ENCODE measurements at places on chromosomes 6 and 20.

- no peak for DNase-seq
These were observed 211.1 kb downstream of the PLCB4 start for GRCh38 chr20:9279918-9280401.

GRCh38 chr6:165308926-165309731, at the start of gene C6orf118:
TSS of gene C6orf118 (minus strand) at chr6:165309605. CDS start at chr6:165309586, 19 bp downstream.
- DNase-seq: peak; percentile 77

GRCh38 chr6:4323322-4323721, 187.9 kb upstream of the ECI2 start:
- DNase-seq: no peak

DNA sequence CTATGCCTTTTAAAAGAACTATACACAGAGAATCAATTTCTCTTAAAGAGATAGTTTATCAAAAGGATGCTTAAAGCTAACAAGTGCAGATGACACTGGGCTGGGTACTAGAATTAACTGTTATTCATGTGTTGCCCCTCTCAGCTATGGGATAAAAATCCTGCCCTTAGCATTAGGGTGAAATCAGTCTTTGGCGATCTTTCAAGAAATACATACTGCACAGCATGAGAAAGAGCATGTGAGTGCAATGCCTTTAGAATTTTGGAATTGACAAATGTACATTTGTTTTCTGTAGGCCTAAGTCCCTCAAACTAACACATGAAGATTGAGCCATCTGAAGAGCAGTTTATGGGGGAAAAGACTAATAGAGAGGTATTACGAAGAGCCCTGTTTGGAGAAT, 115.4 kb downstream of the ZFP64 start:
- DNase-seq: peak; percentile 71

- DNase-seq: peak; percentile 26
These were observed 193.5 kb downstream of the UNC5CL start for GRCh38 chr6:40845553-40845952.

- no peak for DNase-seq
These were observed 167.9 kb downstream of the HAO1 start for GRCh38 chr20:7772371-7772770.

DNA sequence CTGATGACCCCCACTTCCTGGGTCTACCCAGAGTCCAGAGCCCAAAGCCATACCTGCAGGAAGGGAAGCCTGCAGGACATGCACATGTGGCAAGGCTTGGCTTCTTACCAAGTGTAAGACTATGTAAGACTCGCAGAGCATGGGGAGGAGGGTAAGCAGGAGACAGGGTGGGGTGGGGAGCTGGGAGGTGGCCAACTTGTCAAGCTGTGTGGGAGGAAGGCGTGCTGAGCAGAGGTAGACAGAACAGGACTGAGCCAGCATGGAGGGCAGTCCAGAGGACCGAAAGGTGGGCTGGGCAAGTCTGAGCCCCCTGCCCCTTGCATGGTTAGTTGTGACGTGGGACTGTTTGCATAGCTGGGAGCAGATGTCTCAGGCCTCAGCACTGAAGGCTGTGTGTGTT, 53.4 kb upstream of the RNF24 start:
- DNase-seq: no peak

GRCh38 chr20:48957533-48957932, 36.0 kb downstream of the ARFGEF2 start:
- DNase-seq: no peak

- peak; percentile 80 for DNase-seq
These were observed 138.5 kb downstream of the UST start for GRCh38 chr6:148885136-148885865.

DNA sequence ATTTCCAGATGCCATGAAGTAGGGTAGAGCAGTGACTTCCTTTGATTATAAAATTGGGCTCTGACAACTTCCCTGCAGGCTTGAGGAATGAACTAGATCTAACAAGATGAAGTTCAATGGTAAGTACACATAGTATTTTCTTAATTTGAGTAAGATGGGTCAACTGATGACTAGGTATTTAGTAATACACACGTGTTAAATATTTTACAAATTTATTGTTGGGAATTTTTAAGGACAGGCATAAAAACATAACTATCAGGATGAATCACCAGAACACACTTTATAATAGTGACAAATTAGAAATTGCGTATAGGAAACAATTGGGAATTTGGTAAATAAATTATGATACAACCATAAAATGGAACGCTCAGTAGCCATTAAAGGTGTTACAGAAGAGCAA, 762.4 kb upstream of the SLC35B3 start:
- DNase-seq: no peak

- peak; percentile 27 for DNase-seq
These were observed 242.0 kb downstream of the TBXT start for GRCh38 chr6:165925474-165926156.

DNA sequence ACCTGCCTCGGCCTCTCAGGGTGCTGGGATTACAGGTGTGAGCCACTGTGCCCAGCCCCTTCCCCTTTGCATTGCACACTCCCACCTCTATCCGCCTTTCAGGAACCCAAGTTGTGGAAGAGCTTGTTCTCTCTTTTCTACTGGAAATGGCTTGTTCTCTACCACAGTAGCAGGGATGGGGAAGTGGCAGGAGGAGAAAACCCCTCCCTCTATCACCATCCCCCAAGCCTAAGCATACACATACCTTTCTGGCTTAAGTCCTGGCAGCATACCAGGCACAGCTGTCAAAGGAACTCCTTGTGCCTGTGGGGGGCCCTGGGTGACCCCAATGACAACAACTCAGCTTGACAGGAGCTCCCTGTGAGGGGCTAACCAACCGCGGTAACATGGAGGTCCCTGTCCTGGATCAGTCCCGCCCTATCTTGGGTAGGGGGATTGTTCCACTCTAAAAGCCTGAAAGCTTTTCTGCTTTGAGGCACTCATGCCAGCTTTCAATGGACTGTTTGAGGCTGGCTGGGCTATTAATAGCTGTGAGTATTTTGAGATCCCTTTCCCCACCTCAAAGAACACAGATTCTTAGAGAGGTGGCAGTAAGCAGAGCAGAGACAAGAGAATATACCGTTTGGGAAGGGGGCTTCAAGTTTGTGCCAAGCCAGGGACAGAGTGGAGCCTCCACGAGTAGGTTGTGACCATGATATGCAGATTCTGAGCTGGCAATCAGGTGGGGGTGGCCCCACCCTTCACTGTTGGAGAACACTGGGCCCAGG, 2.3 kb downstream of the KLHDC3 start:
- DNase-seq: no peak

DNA sequence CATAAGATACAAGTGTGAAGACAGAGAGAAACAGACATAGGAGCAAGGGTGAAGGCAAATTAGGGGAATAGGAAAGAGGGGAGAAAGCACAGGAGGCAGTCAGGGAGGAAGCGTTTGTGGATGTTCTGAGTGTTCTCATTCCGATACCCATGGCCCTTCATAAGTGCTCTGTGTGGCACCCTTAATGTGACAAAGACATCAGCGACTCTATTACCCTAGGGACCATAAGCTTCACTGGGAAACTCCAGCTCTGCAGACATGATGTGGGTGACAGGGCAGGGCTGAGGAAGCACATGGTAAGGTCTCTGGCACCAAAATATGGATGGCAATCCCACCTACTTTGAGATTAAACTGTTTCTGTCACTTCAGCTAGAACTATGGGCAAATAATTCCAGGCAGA, 33.0 kb downstream of the F13A1 start:
- no peak for DNase-seq

- peak; percentile 24 for DNase-seq
These were observed 16.0 kb downstream of the RPS12 start for GRCh38 chr6:132830334-132830751.

GRCh38 chr20:62367136-62367632, at the start of gene LAMA5:
TSS of gene LAMA5 (minus strand) at chr20:62367312. CDS start at chr20:62367245, 67 bp downstream.
- DNase-seq: peak; percentile 40

DNA sequence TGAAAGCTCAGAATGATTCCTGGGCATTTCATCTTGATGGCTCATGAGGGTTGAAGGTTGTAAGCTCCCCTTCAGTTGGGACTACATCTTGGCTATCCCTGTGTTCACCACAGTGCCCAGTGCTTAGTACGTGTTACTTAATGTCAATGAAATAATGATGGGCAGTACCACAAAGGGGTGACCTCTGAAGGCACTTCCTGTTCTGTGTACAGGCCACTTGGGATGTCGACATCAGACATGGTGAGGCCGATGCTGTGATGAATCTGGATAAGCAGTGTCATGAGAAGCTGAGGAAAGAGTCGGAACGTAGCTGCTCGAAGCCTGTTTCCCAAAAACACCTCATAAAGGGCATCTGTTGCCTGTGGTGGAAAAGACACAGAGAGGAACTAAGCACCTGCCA, 27.6 kb upstream of the RBL1 start:
- no peak for DNase-seq

- no peak for DNase-seq
These were observed 8.7 kb downstream of the GCM1 start for GRCh38 chr6:53139841-53140413.

GRCh38 chr6:89940225-89941027, 46.2 kb downstream of the GJA10 start:
- DNase-seq: peak; percentile 77

GRCh38 chr20:25864326-25864962, 167.8 kb upstream of the ZNF337 start:
- no peak for DNase-seq

DNA sequence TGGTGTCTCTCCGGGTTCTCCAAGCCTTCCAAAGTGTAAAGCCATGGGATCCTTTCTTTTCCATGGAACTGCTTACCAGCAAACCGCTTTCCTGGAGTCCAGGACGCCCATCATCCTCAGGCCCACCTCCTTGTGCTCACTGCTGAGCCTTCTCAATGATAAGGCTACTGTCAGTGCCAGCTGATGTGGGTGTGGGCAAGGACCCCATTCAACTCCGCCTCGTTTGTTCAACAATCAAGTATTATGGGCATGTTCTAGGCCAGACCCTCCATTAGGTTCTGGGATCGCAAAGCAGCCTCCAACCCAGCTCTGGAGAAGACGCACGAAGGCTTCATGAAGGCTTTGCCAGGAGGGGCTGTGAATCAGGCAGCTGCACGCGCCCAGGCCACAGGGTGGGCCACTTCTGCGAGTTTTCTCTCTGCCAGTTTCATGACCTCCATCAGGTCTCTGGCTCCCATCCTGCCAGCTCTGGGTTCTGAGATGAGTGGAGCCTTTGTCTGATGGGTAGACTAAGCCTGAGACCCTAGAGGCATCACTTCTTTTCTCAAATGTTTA, 177.1 kb downstream of the MRPL14 start:
- no peak for DNase-seq

DNA sequence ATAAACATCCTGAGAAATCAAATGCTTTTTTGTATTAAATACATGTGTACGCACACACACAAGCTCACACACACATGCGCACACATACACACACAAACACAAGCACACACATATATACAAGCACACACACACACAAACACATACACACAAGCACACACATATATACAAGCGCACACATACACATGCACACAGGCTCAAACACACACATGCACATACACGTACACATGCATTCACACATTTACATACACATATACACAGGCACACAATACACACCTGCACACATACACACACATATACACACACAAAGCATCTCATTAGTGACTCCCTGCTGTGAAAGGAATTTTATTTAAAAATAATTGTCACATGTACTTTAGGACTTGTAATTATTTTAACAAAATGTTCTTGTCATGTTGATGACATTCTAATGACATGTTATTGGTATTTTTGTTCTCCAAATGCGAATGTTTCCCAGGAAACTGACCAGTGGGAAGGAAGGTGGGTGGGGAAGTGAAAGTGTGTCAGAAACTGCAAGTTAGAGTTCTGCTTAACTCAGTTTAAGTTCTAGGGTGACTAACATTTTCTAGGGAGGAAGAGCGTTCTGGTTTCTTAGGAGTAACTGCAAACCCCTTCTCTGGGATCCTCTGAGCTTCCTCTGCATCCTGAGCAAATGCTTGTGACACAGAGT, 113.9 kb upstream of the ZNF217 start:
- DNase-seq: peak; percentile 41

DNA sequence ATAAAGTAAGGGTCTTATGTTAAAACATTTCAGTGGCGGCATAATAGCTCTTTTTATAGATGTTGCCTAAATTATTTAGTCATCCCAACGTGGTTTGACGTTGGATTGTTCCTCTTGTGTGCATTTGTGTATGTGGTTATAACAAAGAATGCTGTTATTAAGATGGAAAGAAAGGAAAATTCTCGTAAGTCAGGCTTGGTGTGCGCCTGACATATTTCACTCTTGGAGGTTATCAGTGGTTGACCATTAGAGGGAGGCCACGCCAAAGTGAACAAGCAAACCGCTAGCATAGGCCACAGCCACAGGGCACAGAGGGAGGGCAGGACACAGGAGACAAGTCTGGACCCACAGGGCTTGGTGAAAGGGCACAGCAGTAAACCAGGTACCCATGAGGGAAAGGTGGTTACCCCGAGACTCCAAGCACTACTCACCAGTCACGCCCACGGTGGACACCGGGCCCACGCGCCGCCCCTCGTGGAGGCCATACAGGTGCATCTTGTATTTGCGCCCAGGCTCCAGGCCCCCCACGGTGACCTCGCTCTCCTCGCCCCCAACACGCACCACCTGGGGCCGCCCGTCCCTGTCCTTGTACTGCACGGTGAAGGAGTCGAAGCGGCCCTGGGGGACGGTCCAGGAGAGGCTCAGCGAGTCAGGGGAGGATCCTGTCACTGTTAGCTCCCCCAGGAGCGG, 22.9 kb downstream of the CYP21A2 start:
- no peak for DNase-seq

DNA sequence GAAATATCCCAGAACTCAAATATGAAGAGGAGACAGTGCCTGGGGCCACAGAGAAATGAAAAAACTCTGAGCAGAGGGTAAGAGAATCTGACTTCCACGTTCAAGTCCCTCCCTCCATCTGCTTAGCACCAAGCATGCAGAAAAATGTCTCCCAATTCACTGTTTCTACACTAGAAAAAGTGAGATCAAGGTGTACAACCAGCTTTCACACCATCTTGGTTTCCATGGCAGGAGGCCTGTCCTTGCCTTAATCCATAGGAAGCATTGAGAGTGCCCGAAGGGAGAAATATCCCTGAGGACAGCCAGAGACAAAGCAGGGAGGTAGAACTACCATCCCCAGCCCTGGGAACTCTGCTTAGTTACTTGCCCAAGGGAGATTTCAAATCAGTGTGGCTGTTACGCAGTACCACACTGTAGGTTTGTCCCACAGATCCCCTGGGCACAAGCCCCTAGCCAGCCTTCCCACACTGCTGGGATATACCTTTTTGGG, 82.9 kb downstream of the SCML4 start:
- no peak for DNase-seq

GRCh38 chr20:58065508-58066361, 162.7 kb downstream of the ANKRD60 start:
- peak; percentile 17 for DNase-seq

DNA sequence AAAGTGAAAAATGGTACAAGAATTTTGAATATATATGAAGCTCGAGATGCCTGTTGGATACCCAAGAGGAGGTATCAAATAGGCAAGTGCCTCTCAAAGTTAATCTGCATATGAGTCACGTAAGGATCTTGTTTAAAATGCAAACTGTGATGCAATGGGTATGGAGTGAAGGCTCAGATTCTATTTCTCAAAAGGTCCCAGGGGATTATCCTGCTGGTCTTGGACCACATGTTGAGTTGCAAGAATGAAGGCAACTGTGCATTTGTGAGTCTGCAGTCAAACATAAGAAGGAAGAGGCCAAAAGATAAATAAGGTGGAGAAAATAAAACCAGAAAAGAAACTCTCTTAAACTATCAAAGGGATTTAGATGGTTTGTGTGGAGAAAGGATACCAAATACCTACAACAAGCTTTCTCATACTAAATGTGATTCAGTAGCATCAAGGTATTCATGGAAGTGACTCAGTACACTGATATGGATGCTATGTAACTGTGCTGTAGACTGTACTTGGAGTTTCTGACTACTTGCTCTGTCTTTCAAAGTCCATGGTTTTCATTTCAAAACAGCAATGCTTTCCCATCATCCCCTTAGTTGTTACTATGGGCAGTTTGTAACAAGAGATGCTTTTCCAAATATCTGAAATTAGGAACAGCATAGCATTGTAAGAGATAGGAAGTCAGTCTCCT, 106.3 kb downstream of the GFRAL start:
- DNase-seq: peak; percentile 77
